Esophagus muscularis mucosa (tissue), 4 donors: ENCODE measurements at places on chromosomes 2 and 18. TPM values are rescaled to one million over a fixed set of nuclear protein-coding genes. Genes with fewer than 3 reads are reported as not detected.

GRCh38 chr2:224369028-224369632, 32.8 kb downstream of the FAM124B start:
- no peak for DNase-seq

GRCh38 chr2:176482107-176482506, 212.9 kb downstream of the MTX2 start:
- DNase-seq = no peak

- no peak for DNase-seq
These were observed 18.2 kb downstream of the KIDINS220 start for GRCh38 chr2:8819194-8819593.

FEV gene
- not detected for total RNA-seq

DNA sequence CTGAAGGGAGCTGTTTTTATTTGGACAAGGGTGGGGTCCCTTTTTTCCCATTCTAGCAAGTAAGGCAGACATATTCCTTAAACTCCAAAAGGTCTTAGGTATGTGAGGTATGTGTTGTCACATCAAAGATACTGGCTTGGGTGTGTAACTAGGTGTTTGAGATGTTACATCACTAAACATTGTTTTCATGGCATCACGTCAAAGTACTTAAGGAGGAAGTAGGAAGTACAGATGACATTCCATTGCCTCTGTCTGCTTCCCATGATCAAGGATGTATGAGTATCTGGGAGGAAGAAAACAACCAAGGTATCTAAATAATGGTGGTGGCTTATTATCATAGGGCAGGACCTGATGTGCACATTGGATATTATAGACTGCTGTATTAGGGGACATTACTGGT, 39.3 kb downstream of the CD302 start:
- DNase-seq = no peak

GRCh38 chr2:233076749-233077148, 16.6 kb downstream of the INPP5D start:
- no peak for DNase-seq

DNA sequence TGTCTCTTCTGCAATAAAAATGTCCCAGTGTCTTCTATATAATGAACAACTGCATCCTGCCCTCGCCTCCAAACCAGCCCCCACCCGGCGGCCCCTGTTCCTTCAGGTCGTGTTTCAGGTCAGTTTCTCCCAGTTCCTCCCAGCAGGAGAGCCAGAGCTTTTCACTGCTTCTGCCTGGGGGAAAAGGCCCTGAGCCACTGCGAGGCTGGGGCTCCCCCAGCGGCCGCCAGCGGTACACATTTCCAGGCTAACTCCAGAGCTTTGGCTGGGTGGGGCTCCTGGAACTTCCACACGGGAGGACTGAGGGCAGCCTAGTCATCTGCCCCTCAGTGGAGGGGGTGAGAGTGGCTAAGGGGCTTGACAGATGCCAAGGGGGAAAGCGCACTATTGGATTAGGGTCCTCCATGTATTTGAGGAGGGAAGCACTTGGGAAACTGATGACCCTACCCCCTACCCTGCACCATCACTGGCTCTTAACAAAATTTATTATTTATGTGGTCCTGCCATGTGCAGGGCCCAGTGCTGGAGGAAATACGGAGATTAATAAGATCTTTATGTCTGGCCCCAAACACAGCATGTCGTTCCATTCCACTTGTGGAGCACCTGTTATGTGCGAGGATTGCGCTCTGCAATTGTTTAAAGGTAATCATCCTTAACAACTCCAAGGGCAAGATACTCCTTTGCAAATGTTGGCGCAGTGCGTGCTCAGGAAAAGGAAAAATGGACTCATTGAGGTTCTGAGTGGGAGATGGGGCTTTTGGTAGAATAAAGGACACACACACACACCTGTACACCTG, 17.3 kb upstream of the CYS1 start:
- DNase-seq = no peak

DNA sequence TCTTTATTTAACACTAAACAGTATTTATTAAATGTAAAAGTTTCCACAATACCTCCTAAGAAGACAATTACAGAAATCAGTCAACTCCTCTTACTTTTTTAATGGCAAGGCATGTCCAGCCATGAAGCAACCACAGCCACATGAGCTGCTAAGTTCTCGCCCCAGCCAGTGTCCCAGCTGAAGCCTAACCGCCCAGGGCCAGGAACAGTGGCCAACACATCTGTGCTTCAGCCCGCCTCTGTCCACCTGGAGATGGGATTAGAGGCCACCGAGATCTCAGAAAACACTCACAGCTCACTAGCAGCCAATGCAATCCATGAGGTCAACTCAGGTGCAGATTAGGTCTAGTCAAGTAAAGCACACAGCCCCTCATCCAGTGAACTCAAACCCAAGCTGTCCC, 40.2 kb downstream of the PID1 start:
- DNase-seq = no peak

DNA sequence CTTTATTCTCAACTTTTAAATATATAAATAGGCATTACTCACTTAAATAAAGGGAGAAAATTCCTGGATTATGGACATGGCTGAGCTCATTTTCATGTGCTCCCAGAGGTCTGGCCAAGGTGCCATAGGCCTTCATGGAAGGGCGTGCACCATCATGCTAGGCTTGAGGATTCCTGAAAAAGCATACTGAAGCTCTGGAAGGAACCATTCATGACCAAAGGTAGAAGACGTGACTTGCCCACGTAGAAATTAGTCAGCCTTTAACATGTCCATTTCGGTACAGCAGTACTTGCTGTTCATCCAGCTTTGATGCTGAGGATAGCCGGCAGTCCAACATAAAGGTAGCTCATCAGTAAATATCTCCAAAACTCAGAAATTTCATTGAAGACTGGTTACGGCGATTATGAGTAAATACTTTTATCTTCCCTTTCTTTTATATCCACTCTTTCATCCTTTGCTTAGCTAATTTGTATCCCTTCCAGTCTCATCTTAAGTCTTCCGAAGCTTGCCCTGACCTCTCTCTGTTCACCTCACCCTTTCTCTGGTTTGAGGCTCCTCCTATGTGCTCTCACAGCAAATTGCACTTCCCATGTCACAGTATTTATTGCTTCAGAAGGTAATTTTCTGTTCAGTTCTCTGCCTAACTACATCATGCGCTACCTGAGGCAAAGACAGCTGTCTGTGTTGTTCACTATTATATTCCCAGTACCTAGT, 32.3 kb upstream of the ASNSD1 start:
- no peak for DNase-seq
